ENCODE measurements at places on chromosomes 11 and 22.

GRCh38 chr11:5818245-5818886 lies 9.6 kb downstream of the OR52N2 start:
- H3K27me3 ChIP-seq = peaks cover 5% of the 10 kb centered on the region
- peaks cover 8% of the 10 kb centered on the region for H3K4me1 ChIP-seq
- peak overlapping the region; percentile 29 for H3K27ac ChIP-seq

GRCh38 chr22:49934160-49934890 lies 15.9 kb downstream of the CRELD2 start:
- H3K36me3 ChIP-seq = no peaks in the 10 kb centered on the region
- H3K27me3 ChIP-seq = no peaks in the 10 kb centered on the region
- peaks cover 22% of the 10 kb centered on the region for H3K4me1 ChIP-seq
- H3K27ac ChIP-seq = peak overlapping the region; percentile 58
- peak overlapping the region; percentile 73 for H3K4me3 ChIP-seq

DNA sequence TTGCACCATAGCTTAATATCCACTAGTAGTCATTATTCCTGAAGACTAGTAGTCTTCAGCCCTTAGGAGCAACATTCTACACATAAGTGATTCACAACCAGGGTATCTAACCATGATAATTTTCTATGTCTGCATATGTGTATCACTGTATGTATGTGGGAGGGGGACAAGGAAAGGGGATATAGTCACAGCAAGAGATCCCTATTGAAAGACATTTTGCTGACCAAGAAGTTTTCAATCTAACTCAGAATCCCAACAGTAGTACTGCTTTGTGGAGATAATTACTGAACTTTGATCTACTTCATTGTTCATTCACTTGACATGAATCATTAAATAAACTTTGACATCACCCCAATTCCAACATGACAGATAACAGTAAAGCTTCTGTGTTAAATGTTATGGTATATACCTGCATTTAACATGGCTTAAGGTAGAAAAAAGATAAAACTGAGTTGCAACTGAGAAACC lies 10.3 kb downstream of the PIK3C2A start:
- H3K27ac ChIP-seq = no peak overlapping the region
- DNase-seq = no peak
- no peak overlapping the region for H3K4me3 ChIP-seq
- H3K36me3 ChIP-seq = peaks cover 26% of the 10 kb centered on the region

DNA sequence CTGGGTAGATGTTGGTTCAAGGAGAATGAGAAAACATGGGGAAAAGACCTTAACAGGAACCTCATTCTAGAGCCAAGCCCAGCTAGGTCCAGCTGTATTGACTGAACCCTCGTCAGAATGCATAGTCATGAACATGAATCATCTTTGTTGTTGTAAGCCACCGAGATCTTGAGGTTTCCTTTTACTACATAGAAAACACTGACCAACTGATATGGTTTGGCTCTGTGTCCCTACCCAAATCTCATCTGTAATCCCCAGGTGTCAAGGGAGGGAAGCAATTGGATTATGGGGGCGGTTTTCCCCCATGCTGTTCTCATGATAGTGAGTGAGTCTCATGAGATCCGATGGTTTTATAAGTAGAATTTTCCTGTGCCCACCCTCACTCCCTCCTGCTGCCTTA lies 19.4 kb upstream of the PHOX2A start:
- H3K27me3 ChIP-seq = peaks cover 10% of the 10 kb centered on the region
- H3K4me3 ChIP-seq = no peak overlapping the region
- no peak for DNase-seq
- H3K4me1 ChIP-seq = peaks cover 18% of the 10 kb centered on the region

GRCh38 chr22:40196628-40197360 lies 19.1 kb downstream of the TNRC6B start:
- no peak for DNase-seq
- peaks cover 38% of the 10 kb centered on the region for H3K4me1 ChIP-seq
- no peak overlapping the region for H3K4me3 ChIP-seq
- peaks cover 11% of the 10 kb centered on the region for H3K36me3 ChIP-seq

DNA sequence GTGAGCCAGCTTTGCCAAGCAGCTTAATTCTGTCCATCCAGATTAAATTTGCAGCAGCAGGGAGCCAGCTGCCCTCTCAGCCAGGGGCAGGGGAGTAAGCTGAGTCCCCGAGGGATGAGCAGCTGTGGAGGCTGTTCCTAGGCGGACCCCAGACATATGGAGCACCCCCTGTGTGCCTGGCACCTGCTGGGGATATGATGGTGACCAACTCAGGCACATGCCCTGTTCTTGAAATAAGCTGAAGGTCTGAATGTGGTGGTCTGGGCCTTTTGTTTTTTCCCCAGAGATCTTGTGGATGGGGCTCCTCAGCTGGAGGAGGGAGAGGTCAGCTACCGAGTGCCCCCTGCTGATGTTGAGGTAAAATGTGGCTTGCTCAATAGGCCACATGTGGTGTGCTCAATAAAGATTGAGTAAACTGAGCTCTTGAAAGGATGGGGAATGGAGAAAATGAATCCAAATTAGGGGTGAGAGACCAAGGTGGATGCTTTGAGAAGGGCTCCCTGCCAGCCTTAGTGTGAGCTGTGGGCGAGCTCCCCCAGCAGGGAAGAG lies 103.3 kb upstream of the NNMT start:
- no peak overlapping the region for H3K4me3 ChIP-seq
- H3K4me1 ChIP-seq = peaks cover 27% of the 10 kb centered on the region
- no peaks in the 10 kb centered on the region for H3K27me3 ChIP-seq
- peaks cover 21% of the 10 kb centered on the region for H3K36me3 ChIP-seq
- DNase-seq = no peak

DNA sequence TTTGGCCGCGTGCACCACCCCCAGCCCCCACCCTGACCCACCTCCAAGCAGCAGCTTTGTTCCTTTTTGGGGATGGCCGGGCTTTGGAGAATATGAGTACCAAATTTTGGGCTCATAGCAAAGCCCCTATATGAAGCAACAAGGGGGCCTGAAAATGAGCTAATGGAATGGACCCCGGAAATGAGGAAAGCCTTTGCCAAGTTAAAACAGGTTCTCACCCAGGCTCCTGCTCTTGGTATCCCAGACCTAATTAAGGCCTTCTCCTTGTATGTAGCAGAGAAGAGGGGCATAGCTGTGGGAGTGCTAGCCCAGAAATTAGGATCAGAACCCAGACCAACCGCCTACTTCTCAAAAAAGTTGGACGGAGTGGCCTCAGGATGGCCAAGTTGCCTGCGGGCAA lies 87.0 kb downstream of the PIWIL4 start:
- DNase-seq = no peak
- H3K27ac ChIP-seq = no peak overlapping the region
- no peak overlapping the region for H3K4me3 ChIP-seq
- peaks cover 11% of the 10 kb centered on the region for H3K27me3 ChIP-seq
- no peaks in the 10 kb centered on the region for H3K4me1 ChIP-seq
